ENCODE measurements at places on chromosomes 16 and 17.

GRCh38 chr17:81160747-81161453, 4.4 kb upstream of the PVALEF start:
- DNase-seq = no peak

DNA sequence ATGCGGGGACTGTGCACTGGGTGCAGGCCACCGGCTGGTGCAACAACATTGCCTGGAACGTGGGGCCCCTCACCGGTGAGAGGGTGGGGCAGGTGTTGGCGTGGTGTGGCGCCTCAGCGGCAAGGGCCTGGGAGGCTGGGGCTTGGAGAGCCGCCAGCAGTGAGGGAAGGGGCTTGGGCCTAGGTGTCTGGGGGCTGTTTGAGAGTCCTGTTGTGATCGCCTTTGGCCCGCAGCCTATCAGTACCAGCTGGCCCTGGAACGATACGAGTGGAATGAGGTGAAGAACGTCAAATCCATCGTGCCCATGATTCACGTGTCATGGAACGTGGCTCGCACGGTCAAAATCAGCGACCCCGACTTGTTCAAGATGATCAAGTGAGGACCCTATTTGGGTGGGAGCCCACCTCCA, 2.6 kb upstream of the TMEM88 start:
- no peak for DNase-seq

GRCh38 chr16:3235856-3236669, 1.1 kb upstream of the ZNF200 start:
- DNase-seq = no peak

DNA sequence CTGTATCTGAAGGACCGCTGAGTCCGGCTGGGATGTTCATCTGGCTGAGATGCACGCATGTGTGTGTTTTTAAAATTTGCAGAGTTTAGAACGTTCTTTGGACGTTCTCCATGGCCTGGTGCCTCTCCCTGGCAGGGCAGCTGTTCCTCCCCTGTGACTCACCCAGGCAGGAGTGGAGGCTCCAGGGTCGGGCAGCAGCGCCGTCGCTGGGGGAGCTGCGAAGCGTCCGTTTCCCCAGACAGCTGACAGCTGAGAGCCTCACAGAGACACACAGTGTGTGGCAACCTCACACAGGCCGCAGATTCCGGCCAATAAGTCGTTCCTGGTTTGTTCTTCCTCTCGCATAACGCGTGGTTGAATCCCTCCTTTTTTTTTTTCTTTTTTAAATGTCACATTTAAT, 80.6 kb downstream of the OR1D5 start:
- DNase-seq = peak; percentile 79

- DNase-seq = no peak
Measured at GRCh38 chr17:50355336-50355700, 9.4 kb downstream of the XYLT2 start.

GRCh38 chr16:81316176-81316496, 1.4 kb downstream of the GAN start:
- DNase-seq = no peak

DNA sequence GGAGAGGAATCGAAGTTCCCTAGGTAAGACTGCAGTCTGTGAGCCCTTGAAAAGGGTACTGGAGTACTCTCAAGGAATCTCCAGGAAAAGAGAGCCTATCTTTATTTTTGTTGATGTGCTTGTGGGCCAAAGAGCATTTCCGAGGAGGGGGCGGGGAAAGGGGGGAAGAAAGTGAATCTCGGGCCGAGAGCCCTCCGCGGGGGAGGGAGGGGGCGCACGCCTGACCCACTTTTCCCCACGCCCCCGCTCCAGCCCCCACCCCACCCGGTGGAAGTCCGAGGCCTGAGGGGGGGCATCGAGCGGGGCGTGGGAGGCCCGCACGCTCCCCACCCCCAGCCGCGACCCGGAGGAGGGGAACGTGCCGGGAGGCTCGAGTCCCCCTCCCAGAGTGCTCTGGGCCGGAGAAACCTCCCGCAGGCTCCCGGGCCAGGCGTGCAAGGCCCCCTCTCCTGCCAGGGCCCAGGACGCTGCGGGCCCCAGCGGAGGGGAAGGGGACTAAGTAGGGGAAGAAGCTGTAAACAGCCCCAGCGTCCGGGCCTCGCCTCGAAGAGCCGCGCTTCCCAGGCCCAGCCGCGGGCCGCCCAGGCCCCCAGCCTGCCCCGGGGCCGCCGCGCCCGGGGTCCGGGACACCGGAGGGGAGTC, 444 bp downstream of the HELZ start:
- no peak for DNase-seq

- DNase-seq = no peak
Measured at GRCh38 chr17:57679356-57679755, 65.7 kb downstream of the CCDC182 start.

- no peak for DNase-seq
Measured at GRCh38 chr17:57751348-57751971, 6.4 kb upstream of the CCDC182 start.

DNA sequence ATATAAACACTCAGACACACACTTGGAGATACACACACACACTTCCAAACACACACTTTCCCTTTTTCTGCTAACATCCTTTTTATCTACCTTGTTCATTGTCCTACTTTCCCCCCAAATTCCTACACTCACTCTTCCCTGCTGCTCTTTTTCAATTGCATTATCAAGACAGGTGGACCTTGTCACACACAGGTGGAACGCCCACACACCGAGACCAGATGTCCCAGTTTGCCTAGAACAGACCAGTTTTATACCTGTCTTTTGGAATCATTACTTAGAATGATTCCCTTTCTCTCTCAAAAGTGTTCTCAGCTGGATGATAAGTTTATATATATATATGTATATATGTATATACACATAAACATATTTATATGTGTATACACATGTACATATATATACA, 50.7 kb upstream of the ARHGAP44 start:
- no peak for DNase-seq

DNA sequence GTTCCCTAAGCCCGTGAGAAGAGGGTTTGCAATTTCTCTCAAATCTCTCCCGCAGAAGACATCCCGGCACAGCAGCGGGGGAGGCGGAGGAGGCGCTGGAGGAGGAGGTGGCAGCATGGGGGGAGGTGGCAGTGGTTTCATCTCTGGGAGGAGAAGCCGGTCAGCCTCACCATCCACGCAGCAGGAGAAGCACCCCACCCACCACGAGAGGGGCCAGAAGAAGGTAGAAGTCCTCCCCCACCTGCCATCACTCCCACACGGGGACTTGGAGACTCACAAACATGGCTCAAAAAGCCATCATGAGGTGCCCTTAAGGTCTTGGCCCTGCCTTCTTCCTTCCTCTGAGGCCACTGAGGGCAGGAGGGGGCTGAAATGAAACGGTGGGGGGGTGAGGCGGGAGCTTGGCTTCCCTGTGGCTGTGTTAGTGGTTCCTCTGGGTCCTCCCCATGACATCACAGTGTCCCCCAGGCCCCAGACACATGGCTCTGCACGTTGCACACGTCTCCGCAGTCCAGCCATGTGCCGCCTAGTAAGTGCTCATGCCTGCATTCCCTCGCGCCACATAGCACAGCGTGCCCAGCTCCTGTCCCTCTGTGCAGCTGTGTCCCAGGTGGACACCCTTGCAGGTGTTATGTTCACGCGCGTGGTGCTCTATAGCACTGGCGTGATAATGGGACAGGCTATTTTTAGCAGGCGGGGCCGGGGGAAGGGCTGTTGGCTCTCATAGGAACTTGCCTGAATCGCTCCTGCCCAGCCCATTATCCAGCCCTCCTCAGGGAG, 6.9 kb downstream of the MLLT6 start:
- DNase-seq = no peak

- DNase-seq = no peak
Measured at GRCh38 chr16:80100186-80100585, 440.6 kb upstream of the DYNLRB2 start.

DNA sequence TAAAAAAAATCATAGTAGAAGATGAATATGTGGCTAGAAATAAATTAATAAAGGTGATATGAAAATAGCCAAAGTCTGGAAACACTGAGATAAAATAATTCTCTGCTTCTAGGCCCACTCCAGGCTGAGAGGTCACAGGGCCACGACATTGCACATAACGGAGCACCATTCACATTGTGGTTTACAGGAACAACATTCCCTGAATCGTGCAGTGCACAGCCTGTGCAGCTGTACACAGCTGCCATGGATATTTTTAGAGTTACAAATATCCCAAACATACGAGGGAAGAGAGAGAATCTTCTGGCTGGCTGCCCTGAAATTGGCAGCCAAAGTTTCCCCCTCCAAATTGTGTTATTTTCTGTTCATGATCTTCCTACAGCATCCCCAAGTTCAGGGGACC, 68.8 kb downstream of the GSG1L start:
- DNase-seq = no peak

DNA sequence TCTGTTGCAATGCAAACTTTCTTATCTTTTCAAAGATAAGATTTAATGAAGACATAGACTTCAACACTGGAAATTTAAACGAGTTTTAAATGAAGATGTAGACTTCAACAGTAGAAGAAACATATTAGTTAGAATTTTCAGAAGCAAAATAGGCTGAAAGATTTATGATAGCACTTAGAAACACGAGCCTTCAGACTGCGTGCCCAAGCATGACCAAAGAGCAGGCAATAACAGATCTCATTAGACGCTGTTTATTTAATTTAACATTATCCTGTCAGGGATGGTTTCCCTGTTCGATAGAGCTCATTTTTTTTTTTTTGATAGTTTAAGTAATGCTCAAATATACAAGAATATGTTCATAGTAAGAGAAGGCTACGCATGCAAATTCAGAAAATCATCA, 604.7 kb upstream of the SOX9 start:
- no peak for DNase-seq

- DNase-seq = no peak
Measured at GRCh38 chr16:67397036-67397801, 3.9 kb upstream of the TPPP3 start.

DNA sequence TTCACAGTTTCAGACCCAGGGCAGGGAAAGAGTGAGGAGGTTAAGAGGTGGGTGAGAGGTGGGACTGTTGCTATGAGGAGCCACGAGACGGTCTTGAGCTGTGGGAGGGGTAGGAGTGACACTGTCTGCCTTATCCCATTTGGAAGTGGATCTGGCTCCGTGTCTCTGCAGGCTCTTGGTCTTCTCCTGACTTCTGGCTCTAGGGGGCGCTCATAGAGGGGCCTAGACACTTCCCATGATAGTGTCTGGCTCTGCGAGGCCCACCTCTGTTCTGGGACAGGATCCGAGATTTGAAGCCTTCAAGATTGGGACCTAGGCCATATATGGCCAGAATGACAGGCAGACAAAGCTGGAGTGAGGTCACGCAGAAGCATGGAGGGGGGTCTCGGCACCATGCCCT, 204.5 kb downstream of the GSG1L start:
- DNase-seq = no peak

DNA sequence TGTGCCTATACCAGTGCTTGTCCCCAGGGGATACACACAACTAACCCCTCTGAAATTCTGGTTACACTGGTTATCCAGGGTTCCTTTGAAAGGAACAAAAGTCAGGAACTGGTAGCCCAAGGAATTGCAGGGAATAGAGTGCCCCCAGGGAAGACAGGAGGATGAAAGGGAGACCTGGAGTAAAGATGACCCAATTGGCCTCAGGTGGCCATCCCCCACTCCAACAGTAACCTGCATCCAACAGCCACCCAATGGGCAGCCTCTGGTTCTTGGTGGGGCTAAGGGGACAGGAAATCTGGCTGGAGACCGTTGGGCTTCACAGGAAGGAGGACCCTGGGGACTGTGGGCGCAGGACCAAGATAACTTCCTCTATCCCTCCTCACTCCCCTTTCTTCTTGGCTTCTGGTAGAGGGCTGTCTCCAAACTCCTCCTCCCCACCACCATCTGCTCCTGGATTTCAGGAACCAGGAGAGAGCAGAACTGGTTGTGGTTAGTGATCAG, 826 bp upstream of the MPO start:
- no peak for DNase-seq

- DNase-seq = peak; percentile 9
Measured at GRCh38 chr16:55000595-55000994, 69.9 kb downstream of the IRX5 start.

- no peak for DNase-seq
Measured at GRCh38 chr16:29903590-29903989, 3.3 kb downstream of the ASPHD1 start.

DNA sequence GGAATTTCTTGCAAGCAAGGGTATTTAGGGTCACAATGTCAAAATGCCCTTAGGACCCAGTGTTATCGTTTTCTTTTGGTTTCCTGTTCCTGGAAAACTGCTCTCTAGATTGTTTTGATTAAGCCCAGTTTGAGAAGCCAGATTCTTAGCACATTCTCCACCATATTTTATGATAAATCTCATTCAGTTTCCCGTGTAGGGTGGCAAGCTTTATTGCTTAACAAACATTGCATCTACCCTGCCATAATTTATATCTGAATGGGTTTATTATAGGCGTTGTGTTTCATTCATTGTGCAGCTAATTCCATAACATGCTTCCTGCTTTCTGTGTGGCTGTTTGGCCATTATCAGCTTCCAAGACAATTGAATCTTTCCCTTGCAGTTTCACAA, 389.1 kb upstream of the DYNLRB2 start:
- DNase-seq = no peak

DNA sequence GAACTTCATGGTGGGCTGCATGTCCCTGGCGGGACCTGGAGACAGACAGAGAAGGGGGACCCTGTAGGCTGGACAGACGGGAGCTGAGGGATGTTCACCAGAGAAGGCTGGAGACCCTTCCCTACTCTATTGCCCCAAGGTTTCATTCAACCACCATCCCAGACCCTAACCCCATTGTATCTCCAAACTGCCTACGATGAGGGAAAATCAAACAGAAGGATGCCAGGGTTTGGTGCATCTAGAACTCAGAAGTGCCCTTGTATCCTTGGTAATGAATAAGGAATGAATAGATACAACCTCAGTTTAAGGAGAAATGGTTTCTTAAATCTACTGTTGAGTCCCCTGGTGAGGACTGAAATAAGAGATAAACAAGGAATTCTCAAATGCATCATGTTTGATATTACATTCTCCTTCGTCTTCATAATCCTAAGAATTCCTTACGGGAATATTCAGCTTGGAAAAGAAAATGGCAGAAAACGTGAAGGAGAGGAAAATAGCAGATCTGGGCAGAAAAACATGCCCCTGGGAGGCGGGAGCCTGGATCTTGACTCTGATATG, 16.4 kb downstream of the TNS4 start:
- DNase-seq = no peak

- no peak for DNase-seq
Measured at GRCh38 chr17:39927929-39928857, 661 bp downstream of the LRRC3C start.

GRCh38 chr16:17773698-17774101, 302.9 kb upstream of the XYLT1 start:
- DNase-seq = no peak

DNA sequence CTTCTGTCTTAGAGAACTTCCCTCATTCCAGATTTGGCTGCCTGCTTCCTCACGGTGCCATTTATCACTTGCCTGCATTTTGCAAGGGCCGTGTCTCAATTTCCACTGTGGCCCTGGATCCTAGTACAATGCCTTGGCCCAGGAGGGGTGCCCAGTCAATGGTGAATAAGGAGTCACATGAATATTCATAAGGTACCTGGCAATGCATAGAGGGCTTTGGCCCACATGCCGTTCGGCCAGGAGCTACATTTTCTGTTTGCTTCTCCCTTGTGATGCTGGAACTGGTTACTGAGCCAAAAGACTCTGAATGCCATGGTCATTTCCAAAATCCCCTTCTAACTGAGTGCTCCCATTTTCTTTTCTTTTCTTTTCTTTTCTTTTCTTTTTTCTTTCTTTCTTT, 4.8 kb upstream of the PIRT start:
- no peak for DNase-seq

Data from GM04504 (cell line).